Activated T-cell treated with anti-CD3 and anti-CD28 coated beads, Interleukin-2, amount 50 U/mL, for 48 hours (primary cell): ENCODE measurements at places on chromosomes 1 and 21.

DNA sequence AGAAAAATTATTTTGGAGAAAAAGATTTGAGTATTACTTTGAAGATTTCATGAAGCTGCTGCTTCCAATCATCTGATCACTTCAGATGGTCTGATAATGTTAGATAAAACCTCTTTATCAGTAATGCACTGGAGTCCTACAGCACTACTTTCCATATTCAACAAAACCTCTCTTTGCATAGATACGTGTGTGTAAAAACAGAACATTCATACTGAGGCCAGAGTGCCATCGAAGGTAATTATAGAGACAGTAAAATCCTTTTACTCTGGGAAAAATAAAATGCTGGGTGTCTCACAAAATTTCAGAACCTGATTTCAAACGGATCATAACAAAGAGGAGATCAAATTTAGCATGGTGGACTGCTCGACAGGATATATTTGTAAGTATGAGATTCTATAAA lies at the start of gene RGS13:
RGS13 (plus strand) TSS at position 209 of the 400 bp plus-strand sequence. CDS start 8,188 bp downstream, outside the sequence.
- no peak for DNase-seq

GRCh38 chr1:156504438-156504813 lies 3.9 kb upstream of the MEF2D start:
- no peak for DNase-seq

GRCh38 chr1:185483664-185484450 lies 166.8 kb upstream of the IVNS1ABP start:
- no peak for DNase-seq

- DNase-seq: no peak
These were observed 9.0 kb downstream of the BTBD19 start for GRCh38 chr1:44817307-44817706.

- no peak for DNase-seq
These were observed 174.8 kb downstream of the LTN1 start for GRCh38 chr21:28817871-28818270.

- no peak for DNase-seq
These were observed 6.0 kb downstream of the GORAB start for GRCh38 chr1:170537798-170538503.

DNA sequence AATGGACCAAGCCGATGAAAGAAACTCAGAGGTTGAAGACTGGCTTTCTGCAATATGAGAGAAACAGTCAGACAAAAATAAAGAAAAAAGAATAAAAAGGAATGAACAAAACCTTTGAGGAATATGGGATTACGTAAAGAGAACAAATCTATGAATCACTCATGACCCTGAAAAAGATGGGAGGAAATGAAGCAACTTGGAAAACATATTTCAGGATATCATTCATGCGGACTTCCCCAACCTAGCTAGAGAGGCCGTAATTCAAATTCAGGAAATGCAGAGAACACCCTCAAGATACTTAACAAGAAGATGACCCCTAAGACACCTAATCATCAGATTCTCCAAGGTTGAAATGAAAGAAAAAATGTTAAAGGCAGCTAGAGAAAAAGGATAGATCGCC lies 705.3 kb upstream of the CHRM3 start:
- no peak for DNase-seq
